Stimulated activated CD8-positive, alpha-beta memory T cell treated with anti-CD3 and anti-CD28 coated beads, Interleukin-2, amount 100 ng/mL, for 1 hour (primary cell): ENCODE measurements at places on chromosomes 3 and 15.

- DNase-seq, result no peak
Measured at GRCh38 chr15:95254263-95254662, 1022.9 kb downstream of the MCTP2 start.

DNA sequence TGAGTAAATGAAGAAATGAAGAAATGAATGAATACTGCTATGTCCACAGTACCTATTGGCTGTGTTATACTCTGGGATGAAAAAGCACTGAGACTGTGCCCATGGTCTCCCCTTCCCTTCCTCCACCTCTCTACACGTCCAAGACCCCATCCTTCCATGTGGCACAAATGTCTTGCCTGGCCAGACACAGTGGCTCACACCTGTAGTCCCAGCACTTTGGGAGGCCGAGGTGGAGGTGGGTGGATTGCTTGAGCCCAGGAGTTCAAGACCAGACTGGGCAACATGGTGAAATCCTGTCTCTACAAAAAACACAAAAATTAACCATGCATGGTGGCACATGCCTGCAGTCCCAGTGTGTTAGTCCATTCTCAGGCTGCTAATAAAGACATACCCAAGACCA lies 200.1 kb downstream of the FAM43A start:
- DNase-seq, result no peak

DNA sequence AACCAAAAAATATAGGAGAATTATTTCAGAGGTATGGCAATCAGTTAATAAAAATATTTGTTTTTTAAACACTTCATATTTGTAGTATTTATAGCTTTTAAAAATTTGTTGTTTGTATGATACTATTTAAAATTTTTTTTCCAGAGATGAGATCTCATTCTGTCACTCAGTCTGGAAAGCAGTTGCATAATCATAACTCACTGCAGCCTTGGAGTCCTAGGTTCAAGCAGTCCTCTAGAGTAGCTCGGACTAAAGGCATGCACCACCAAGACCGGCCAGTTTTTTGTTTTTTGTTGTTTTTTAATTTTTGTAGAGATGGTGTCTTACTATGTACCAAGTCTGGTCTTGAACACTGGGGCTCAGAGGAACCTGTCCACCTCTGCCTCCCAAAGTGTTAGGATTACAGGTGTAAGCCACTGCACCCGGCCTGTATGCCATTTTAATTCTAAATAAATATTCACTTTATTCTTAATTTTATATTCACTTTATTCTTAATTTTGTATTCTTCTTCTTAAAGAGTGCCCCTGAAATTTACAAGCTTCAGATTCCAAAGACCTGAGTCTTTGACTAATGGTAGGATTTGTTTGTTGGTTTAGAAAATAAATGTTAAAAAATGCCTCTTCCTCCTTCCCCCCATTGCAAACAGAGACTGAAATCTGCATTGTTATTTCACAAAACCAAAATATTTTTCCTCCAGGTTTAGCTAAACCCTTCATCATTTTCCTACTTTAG lies 9.4 kb downstream of the TGFBR2 start:
- no peak for DNase-seq

GRCh38 chr3:132625613-132626012 lies 28.5 kb downstream of the ACKR4 start:
- DNase-seq, result no peak

DNA sequence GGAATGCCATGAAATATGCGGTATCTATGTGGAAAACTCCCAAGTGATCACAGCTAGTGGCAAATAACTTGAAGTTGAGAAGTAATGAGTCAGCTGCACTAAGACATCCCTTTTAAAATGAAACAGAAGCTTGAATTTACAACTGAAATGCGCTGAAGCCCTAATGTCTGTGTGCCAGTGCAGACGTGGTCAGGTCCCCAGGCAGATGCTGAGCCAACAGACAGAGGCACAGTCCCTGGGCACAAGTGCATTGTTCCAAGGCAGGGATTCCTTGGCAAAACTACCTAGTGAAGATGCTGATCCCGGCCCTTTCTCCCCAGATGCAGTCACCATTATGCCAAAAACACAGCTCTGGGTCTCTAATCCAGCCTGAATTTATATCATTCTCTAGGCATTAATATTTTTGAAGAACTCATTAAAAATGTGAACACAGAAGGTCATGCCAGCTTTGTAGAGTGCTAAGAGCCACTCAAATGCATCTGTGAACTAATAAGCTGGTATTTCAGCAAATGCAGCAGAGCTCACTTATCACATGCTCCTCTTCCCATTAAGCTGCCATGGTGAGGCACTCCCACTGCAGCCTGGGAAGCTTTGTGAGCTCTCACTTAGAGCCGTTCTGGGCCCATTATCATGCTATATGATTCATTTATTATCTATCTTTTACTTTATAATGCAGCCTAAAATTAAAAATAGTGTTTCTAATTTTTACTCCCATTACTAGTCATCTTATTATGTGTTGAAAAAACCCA lies 200.1 kb downstream of the GABRB3 start:
- DNase-seq, result no peak
